ENCODE measurements at places on chromosomes 7 and 10.

GRCh38 chr7:15557686-15558085, 4.1 kb downstream of the AGMO start:
- no peak for DNase-seq

- DNase-seq, result no peak
Observed at GRCh38 chr10:73823391-73823790, 12.0 kb upstream of the NDST2 start.

- DNase-seq, result no peak
Observed at GRCh38 chr10:116669080-116669479, 48.3 kb downstream of the PNLIPRP2 start.

DNA sequence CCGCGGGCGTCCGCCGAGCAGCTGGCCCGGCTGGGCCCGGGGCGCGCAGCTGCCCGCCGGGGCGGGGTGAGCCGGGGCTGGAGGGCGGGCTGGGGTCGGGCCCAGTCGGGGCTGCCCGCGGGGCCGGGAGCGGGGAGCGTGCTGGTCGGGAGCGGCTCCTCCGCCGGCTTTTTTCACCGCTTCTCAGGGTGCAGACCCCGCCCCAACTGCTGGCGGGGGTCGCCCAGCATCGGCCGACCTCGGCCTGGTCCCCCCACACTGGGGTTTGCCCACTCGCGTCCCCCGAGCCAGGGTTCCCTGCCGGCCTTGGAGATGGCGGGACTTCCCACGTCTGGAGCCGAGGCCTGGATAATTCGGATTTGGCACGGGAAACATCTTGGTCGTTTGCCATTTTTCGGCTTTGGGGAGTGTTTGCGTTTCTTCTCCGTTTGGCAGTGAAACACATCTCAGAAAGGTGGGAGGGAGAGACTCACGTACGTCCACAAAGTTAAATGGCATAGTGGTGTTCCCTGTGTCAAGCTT, 432 bp downstream of the TMEM248 start:
- peak; percentile 32 for DNase-seq

DNA sequence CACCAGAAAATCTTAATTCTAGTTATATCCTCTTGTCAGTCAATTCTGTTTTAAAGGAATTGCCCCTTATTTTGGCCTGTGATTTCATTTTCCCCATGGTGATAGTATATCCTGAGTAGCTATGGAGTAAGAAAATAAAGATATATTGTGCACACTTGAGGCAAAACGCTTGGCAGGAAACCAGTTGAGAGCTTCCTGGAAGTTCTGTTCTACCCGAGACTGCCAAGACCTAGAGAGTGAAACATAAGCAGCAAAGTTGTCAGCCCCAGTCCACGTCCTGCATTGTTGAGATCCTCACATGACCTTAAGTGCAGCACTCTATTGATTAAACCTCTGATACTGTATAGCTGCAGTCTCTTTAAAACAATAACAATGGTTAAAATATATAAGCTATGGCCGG, 235.2 kb downstream of the CDC14C start:
- DNase-seq, result no peak

DNA sequence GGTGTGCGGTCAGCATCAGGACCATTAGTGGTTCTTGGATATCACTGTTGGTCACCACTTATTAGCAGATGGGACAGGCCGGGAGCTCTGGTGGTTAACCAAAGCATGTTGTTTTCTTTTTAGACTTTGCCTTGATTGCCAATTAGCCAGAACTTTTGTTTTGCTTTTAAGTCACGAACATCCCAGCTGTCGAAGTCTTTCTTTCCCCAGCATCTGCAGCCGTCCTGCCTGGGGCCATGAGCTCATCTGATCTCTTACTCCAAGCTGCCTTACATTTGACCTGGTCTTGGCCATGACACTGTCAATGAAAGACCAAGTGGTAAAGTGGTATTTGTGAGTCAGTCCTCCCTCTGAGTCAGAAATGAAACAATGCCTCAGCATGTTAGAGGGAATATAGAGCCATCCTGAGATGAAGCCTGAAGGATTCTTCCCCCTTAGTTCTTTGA, 53.9 kb upstream of the CREB5 start:
- DNase-seq, result no peak

- no peak for DNase-seq
Observed at GRCh38 chr7:122616951-122617350, 82.0 kb downstream of the RNF133 start.

DNA sequence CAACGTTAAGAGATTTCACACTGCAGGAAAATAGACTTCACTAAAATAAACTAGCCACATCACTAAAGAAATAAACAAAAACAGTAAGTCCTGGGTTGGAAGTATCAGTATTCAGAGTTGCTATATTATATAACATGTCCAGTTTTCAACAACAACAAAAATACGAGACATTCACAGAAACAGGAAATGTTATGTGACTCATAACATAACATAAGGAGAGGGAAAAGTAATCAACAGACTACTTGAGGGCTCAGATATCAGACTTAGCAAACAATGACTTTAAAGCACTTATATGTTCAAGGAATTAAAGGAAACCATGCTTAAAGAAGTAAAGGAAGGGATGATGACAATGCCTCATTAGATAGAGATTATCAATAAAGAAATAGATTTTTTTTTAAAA, 73.5 kb upstream of the MKLN1 start:
- no peak for DNase-seq

- no peak for DNase-seq
Observed at GRCh38 chr7:132154248-132154647, 422.0 kb downstream of the PLXNA4 start.

- DNase-seq, result no peak
Observed at GRCh38 chr10:69972981-69973397, 79.7 kb upstream of the MACROH2A2 start.

DNA sequence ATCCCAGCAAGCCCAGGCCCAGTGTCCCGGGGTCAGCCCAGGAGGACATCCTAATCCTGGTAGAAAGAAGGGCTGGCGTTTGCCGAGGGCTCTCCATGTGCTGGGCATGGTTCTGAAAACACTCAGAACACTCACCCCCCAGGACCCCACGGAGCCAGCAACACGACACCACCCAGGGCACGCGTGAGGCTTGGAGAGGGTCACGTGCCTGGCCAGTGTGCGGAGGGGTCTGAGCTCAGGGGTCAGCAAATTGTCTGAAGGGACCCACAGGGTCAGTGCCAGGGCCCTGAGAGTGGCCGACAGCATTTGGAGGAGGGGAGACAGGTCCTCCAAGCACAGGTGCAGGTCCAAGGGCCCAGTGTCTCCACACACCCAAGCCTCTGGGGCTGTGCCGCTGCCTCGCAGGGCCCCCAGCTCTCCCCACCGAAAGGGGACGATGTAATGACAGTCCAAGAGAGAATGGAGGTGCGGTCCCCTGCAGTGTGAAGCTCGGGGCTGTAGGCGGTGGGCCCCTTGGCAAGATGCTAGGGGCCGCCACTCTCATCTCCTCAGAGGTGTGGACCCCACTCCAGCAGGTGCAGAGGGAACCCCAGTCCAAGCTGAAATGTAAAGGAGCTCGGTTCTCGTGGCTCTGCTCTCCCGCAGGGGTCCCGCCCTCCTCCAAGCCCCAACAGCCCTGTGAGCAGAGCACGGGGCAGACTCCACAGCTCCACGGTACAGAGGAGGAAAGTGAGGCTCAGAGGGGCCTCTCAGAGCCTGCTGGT, 7.8 kb downstream of the FOXL3 start:
- no peak for DNase-seq

- DNase-seq, result peak; percentile 14
Observed at GRCh38 chr10:93541402-93542357, 24.8 kb upstream of the FFAR4 start.

DNA sequence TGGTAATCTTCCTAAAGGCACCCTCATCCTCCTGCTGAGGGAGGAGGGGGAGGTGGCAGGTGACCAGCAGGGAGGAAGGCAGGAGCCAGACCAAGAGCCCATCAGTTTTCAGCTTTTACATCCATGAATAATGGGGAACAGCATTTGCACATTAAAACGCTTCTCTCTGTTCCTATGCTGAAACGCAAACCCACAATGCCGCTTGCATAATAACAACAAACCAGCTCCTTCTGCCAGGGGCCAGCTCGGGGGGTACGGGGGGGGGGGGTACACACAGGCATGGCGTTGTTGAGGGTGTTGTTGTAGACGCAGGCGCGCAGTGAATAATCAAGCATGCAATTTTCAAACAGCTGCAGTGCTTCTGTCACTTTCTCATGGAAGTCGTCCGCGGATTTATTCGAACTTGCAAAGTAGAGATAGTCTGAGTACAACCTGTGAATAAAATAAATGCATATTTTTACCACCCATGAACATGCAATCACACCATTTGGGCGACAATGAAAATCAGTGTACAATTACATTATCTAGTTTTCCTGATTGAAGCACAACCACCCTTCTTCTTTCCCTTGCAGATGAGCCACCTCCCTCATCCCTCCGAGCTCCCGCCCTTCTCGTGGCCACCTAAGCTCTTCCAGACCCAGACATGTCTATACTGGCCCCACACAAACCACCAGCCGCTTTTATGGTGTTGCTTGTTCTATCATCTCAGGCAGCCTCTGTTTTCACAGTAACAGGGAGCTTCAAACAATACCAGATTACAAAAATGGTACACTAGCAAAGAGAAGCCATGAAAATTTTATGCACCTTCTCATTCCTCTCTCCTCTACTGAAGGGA, 72.2 kb downstream of the CHST15 start:
- no peak for DNase-seq

DNA sequence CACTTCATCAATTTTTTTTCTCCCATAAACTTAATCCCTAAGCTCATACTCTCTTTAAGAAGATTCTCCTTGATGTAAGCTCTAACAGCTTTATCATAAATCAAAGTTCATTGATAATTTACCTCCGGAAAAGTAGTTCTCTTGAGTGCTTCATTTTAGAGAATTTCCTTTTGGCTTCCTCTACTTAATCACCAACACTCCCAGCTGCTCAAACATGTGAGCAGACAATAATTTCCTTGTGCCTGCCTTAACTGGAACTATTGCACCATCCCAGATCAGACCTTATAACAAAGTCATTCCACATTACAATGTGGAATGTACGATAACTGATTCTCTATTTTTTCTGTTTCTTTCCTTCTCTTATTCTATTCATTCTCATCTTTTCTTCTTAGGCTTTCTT, 5.9 kb downstream of the FEZF1 start:
- DNase-seq, result no peak

- DNase-seq, result no peak
Observed at GRCh38 chr7:150363370-150363769, 5.3 kb upstream of the REPIN1 start.

DNA sequence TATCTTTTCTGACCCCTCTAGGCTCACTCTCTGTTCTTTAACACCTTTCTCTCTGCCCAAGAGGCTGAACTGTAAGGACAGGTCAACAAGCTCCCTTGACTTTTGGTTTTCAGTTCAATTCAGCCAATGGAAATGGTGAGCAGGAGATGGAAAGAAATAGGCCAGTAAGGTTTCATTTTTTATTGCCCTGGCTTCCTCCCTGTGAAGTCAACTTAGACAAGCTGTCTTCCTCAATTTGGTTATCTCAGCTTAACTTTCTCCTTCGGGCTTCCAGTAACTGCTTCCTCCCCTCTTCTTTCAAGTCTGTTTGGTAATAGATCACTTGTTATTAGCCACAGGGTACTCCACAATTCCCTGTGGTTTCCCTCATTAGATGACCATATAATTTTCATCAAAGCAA, 19.7 kb downstream of the LIPK start:
- no peak for DNase-seq

DNA sequence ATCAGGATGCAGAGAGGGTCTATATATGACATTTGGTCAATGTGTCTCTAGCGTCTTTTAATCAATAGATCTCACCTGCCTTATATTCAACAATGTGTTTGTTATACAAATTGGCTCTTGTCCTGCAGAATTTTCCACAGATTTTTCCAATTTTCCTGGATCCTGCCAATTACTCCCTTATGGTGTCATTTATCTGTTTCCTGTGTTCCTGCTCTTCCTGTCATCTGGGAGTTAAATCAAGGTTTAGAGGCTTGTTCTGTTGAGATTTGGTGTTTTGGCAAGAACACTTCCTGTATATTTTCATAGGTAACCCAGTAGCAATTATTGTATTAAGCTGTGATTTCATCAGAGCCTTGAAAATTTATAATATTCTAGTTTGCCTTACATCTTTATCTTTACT, 8.8 kb upstream of the C10orf71 start:
- DNase-seq, result no peak

GRCh38 chr7:101823596-101823995, 6.2 kb downstream of the CUX1 start:
- DNase-seq, result no peak

- DNase-seq, result no peak
Observed at GRCh38 chr10:30155401-30155800, 96.0 kb upstream of the JCAD start.

DNA sequence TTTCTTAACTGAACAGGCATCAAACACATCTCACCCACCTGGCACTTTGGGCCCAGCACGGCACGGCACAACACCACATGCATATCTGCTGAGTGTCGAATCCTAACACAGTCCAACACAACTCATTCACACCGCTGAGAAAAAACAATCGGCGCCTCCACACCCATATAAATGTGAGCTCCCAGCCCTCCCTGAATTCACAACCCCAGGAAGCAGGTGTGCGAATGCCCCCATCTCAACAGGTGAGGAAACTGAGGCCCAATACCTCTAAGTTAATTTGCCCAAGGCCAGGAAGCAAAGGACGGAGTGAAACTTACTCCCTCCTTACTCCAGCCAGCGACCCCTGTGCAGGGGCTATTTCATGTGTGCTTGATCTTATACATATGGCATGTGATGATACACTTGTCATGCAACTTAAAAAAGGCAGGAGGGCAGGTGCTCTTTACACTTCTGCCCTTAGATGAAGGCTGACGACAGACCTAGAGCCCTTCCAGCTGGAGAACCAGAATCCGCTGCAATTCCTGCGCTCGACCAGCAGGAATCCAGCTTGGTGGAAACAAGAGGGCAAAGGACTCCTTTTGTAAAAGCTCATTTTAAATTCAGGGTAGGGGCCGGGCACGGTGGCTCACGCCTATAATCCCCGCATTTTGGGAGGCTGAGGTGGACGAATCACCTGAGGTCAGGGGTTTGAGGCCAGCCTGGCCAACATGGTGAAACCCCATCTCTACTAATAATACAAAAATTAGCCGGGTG, 116.0 kb downstream of the LARP4B start:
- no peak for DNase-seq

DNA sequence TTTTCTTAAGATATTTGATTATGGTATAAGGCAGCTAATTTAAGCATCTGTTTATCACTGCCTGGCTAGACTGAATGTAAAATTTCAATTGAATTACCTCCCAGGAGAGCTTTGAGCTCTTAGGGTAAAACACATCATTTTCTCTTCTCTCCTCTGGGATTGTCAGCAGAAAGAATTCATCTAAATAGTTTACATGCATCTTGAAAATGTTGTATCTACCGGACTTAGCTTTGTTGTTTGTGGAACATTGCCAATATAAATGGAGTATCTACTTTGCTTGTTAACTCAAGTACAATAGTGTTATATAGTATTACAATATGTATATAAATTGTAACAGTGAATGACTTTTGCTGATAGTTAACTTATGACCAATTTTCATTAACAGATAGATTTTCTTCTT, 73.3 kb downstream of the TAF3 start:
- no peak for DNase-seq

GRCh38 chr7:135673360-135673706, 11.0 kb downstream of the STMP1 start:
- DNase-seq, result no peak

- DNase-seq, result no peak
Observed at GRCh38 chr10:17756557-17757217, 4.7 kb downstream of the TMEM236 start.

Data from cerebellar cortex (tissue), 1 donor.